ENCODE measurements at places on chromosomes 2 and 18.

DNA sequence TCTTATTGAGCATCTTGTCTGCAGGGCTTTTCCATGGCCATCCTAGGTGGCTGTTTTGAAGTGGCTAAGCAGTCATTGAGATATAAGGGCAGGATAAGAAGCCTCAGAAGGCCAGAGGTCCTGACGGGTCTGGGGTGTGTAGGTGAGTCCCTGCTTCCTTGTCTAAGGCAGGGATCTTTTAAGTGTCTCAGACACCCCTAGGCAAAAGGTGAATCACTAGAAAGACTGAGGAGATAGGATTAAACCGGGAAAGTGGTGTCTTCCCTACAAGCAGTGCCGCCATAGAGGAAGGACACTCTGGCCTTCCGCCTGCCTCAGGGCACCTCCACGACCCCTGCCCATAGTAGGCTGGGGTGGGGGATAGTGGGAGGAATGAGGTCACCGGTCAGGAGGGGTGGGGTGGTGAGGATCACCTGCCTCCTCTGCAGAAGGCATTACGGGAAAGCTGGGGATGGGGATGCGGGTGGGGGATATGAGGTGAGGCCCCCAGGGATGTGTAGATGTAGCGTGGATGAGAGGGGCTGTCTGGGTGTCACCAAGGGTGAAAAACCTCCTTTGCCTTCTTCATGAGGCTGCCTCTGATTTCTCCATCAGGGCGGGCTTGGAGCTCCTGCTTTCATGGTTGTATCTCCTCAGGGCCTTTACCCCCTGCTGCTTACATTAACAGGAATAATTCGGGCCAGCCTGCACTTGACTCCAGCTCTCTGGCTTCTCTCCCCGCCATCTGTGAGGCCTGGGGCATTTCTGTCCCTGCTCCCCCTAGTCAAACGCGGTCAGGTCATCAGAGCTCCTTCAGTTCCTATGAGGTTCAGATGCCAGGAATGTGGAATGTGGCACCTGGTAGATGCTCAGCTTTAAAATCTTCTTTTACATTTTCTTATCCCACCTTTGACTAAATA, 244.0 kb downstream of the DYSF start:
- DNase-seq: no peak

DNA sequence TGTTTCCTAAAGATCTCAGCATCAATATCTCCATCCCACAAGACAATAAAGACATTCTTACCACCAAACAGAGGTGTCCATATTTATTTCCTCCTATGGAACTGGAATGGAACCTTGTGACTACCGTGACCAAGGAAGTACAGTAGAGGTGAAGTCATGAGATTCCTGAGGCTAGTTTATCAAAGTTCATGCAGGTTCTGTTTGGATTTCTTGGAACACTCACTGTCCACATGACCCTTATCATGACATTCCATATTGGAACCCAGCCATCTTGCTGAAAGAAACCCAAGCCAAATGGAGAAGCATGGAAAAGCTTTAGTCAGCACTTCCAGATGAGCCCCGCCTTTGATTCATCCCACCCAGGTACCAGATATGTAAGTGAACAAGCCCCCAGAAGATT, 516.0 kb upstream of the POU3F3 start:
- DNase-seq: no peak

DNA sequence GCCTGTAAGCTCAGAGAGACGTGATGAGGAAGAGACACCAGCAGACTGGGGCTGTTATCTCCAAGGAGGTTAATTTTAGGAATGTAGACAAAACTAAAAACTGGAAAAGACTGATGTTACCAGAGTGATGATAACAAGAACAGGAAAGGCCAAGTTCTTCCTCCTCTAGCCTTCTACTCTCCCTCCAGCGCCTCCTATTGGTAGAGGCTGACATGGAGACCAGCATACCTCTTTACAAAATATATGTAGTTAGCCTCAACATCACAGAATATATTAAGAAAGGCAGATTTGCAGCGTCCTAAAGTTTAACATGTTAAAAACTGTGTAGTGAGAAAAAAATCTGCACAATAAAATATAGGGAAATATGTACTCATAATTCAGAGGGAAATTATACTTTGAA, 66.0 kb downstream of the TCF4 start:
- DNase-seq: no peak

DNA sequence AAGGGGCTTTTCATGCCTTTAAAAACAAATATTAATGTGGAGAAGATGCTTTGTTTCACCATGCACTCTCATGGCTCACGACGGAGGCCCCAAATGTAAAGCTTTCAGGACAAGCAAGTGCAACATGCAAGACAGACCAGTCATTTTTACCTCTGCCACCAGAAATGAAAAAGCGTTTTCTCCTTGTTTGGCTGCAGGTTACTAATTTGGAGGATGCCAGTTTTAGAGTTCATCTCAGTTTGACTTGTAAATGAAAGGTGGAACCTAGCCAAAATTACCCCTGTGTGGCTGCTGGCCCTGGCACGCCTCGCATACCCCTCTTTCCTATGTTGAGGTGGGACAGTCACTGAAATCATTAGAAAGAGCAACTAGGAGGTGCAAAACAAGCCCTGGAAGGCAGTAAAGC, 138.6 kb downstream of the BCL2 start:
- no peak for DNase-seq

DNA sequence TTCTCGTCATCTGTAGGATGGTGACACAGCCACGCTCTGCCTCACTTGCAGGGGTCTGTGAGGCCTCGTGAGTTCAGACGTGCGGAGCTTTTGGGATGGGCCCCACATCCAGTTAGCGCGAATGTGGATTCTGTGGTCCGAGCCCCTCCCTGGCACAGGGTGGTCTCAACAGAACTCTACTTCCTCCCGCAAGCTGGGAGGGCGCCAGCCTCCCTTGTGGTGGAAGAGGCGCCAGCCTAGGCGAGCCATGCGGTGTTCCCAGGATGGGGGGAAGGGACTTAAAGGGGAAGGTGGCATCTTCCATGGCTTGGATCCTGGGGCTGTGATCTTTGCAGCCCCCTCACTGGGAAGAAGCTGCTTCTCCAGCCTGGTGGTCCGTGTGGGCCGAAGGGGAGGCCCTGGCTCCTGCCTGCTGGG, 1.4 kb downstream of the SNORC start:
- no peak for DNase-seq

Measured in kidney glomerular epithelial cell (primary cell).